ENCODE measurements at places on chromosomes 6 and 20.

- DNase-seq: no peak
Observed at GRCh38 chr20:49770634-49771033, 42.0 kb upstream of the SLC9A8 start.

DNA sequence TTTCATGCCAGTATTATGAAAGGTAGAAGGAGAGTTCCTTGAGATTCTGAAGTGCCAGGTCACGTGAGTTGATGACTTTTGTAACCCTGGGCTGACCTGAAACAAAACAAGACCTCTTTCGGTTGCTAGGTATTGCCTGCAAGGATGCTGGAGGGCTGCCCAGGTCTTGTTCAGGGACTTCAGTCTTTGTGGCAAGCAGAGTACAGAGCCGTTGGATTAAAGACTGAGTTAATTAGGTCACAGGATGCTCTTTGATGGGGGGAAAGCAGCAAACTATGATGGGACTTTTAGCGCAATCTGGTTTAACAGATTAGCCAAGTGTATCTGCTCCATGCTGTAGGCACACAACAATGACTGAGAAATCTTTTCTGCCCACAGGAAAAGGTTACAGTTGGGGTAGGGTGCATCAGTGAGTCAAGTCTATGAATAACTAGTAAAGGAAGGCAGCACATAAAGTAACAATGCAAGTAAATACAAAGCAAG, 12.8 kb upstream of the ELOVL5 start:
- DNase-seq: no peak

DNA sequence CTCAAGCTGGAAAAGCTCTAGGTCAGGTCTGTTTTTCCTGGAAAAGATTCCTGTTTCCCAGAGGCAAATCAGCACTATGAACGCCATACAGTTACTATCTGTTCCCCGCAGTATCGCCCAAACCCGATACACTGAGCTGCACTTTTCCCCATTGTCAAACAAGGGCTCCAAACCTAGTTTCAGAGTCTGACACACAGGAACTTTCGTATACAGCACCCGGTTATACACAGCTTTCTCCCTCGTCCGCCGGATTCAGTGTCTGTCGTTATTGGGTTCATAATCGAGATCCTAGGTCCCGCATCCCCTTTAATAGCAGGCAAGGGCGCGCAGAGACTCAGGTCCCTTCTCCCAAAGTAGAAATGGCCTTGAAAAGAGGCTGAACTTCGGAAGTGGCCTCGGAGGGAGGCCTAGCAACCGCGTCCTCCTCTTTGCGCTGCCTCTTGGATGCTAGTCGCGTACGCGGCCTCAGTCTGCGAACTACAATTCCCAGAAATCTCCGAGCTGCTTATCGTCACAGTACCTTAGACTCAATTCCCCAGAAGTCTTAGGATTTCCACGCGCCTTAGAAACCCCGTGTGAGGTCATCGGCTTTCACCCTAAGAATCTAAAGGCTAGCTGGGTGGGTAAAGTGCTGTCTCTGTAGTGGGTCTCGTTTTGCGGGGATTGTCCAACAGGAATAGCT, 34.2 kb downstream of the ZNF391 start:
- no peak for DNase-seq

GRCh38 chr6:30127238-30128093, 8.5 kb upstream of the TRIM40 start:
- DNase-seq: no peak

- DNase-seq: no peak
Observed at GRCh38 chr20:51542571-51543421, at the start of gene NFATC2. TSS of gene NFATC2 (minus strand) at chr20:51542719. CDS start at chr20:51542499, 220 bp downstream.

DNA sequence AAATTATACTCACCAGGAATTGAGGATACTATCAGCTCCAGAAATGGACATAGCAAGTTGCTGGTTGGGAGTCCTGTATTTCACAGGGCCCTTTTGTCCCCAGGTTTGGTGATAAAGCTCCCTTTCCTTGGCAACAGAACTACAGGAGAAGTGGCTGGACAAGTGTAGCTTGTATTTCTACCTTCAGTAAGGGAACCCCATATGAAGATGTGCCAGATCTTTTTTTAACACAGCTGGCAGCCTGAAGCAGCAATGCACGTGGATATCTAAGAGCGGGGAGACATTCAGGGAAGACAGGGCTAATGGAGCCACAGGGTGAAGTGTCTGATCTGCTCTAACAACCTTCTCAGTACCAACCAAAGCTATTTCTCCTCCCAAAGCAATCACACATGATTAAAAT, 373.9 kb upstream of the ID4 start:
- DNase-seq: no peak

GRCh38 chr6:138987080-138987642, 892 bp downstream of the REPS1 start:
- no peak for DNase-seq

DNA sequence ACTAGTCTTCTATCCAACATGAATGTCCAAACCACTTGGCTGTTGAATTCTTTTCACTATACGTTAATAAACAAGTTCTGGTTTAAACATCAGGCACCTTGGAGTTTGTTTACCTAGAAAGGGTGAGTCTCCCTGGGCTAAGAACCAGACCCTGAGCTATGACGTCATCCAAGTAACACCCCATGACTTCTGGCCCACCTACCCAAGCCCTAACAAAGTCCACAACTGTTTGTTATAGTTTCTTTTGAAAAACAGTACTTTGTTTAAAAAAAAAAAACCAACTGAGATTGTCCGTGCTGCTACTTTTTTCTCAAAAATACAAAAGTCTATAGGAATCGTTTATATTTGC, 146.9 kb upstream of the BEND6 start:
- no peak for DNase-seq

GRCh38 chr6:21556968-21557721, 36.4 kb upstream of the SOX4 start:
- DNase-seq: no peak

DNA sequence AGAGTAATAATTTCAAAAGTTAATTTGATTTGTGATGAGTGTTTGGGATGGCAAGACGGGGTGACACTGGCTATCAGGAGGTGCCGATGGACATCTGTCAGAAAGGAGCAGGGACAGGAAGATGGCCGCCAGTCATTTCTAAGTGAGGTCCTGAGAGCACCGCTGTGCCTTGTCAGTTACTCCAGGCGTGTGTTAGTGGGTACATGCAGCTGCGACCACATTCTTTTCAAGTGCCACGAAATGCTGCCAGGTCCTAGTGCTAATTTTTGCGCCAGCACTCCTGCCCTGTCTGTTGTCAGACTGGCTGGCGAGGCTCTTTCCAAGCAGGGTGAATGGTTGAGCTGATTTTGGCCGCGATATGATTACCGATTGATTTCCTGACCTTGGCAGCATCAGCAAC, 64.6 kb upstream of the INSM1 start:
- DNase-seq: no peak

GRCh38 chr20:51889466-51889865, 87.1 kb upstream of the SALL4 start:
- DNase-seq: no peak

DNA sequence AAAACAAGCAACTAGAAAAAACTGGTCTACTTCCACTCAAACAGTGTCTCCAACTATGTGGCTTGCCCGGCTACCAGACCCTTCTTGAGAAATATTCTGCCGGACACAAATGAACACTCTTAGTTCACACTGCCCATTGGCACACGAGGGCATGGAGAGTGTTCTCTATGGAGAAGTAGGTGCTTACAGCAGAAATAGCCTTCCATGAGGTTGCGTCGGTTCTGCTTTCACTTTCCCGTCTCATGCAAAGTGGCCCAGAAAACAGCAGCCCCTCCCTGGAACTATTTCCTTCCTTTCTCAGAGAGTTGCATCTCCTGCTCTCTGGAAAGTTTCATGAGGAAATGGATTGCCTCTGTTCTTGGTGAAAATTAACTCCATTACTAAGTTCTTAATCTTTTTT, 9.5 kb upstream of the HLA-DOA start:
- DNase-seq: no peak

DNA sequence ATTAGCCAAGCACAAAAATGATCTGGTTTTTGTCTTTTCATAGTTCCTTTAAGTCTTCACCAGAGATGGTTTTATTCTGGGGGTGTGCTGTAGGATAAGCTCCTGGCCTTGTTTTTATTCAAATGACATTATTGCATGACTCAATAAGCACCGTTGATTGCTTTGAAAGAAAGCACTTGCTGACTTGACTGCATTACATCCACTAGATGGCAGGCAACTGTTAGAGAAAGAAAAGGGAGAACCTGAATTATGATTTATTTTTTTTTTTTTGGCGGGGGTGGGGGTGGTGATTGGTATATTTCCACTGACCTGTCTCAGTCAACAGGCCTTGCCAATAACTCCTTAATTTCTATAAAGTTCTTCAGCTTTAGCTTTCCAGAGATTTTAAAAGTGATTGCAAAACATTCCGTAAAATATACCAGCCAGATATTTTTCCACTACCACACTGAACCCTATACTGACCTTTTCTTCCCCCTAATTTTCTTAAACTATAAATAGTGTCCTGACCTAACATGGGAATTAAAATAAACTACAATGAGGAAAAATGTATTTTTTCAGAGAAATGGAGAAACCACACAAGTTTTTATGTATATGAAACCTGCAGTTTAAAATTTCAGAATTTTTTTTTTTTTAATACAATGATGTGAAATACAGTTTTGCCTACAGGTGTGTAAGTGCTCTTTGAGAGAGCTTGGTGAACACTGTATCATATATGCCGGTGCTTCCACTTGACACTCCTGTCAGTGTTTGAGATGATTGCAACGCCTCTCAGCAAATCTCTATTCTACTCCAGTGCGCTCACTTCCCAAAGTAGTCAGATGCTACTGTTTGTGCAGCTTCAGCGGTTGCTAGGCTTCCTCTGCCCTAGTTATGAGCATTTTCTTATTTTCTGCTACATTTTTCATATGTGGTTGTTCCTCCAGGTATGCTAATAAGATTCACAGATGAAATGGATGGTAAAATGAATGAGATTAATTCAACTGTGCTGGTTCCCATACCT, 274.3 kb downstream of the CD109 start:
- peak; percentile 25 for DNase-seq

DNA sequence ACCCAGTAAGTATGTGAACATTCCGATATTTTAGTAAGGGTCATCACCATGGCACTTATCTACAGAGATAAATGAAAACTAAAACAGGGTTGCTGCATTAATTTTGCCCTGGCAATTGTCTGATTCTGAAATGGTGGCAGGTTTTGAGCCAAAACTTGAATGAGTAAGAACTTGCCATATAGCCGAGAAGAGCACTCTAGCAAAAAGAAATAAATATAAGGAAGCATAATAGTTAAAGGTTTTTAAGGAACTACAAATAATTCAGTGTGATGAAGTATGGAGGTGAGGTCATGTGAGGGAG, 68.5 kb upstream of the BTN3A2 start:
- DNase-seq: no peak

DNA sequence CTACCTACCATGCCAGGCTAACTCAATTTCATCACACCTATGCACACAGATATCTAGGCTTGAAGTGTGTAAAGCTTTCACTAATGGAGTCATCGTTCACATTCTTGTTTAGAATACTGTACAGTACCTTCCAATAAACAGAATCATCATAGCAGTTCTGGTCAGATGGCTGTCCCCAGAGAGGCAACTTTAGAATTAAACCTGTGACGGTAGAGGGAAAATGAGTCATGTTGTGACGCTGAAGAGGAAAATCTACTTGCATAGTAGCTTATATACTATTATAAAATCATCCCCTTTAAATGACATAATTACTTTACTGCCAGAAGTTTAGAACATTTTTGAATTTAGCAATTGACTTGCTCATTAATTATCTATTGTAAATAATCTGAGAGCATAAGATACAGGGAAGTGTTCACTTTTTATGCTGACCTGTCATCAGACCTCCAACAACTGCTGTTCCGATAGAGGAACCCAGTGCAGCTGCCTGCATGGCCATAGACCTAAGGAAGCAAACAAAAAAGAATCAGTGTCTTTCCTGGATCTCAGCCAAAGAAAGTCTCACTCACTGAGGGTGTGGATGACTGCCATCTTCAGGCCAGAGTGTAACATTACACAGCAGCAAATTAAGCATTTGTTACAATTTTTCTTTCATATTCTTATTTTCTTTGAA, 29.8 kb downstream of the RHAG start:
- DNase-seq: peak; percentile 85

- DNase-seq: no peak
Observed at GRCh38 chr6:141667580-141668309, 465.0 kb upstream of the GJE1 start.

DNA sequence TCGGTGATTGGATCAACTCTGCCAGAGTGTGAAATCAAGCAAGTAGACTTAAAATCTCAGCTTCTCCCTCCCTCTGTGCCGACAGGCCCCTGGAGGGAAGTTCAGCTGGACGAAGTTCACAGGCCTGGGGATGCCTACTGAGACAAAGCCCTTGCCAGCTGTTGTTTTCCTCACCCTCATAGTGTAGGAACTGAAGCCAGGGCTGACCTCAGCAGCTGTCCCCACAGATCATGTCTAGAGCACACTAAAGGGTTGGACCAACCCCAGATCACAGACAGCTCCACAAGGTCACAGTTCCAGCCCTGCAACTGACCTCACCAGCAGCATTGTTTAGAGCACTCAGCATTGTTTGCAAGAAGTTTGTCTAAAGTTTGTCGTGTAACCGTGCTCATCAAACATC, 261.9 kb upstream of the ECI2 start:
- DNase-seq: no peak

GRCh38 chr20:50280851-50281655, 90.4 kb downstream of the CEBPB start:
- DNase-seq: no peak

- DNase-seq: no peak
Observed at GRCh38 chr20:3077618-3078134, 6.3 kb downstream of the OXT start.

GRCh38 chr20:6714279-6714711, 53.2 kb upstream of the BMP2 start:
- DNase-seq: no peak

DNA sequence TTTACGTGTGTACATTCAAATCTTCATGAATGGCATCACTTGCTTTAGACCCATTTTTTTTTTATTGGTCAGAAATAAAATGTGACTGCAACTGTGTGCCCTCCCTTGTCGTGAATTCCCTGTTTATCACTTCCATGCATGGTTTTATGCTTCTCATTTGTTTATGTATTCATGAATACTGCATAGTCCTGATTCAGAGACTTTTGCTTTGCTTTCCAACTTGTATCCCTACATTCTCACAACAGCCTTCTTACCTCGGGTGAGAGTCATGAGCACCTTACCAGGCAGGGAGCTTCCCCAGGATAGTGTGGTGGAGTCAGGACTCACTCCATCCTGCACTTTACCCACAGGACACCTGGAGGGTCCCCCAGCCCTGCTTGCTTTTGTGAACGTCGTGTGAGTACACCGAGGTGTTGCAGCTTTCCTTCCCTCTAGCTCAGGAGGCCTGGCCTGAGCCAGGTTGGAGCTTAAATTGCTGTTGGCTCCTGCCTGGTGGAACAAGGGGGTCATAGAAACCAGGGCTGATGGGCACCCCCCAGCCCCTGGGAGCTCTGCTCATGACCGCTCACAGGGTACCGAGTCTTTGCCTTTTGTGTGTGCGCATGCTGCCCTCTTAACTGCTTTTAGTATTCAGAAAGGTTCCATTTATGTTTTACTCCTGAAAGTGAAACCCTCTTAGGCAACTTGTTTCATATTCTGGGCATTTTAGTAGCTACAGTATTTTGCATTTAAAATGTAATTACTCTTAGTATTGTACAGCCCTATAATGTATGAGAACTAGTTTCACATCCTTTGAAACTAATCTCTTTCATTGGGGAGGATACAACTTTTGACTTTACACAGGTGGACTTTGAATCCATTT, 66.0 kb downstream of the CDS2 start:
- no peak for DNase-seq

- DNase-seq: no peak
Observed at GRCh38 chr6:111666847-111667246, 61.2 kb upstream of the TRAF3IP2 start.

GRCh38 chr6:134819236-134819635, 130.7 kb downstream of the ALDH8A1 start:
- no peak for DNase-seq

- DNase-seq: no peak
Observed at GRCh38 chr6:35161266-35161665, 20.1 kb upstream of the TCP11 start.

Measured in SHP77 treated with DMSO at 0.1 percent for 48 hours (cell line).